Neuronal stem cell (in vitro differentiated cells): ENCODE measurements at places on chromosomes 6 and 20.

GRCh38 chr6:138752017-138752416 lies 21.6 kb upstream of the CCDC28A start:
- DNase-seq: no peak

GRCh38 chr6:119312875-119313338 lies 36.7 kb downstream of the MAN1A1 start:
- DNase-seq: no peak

DNA sequence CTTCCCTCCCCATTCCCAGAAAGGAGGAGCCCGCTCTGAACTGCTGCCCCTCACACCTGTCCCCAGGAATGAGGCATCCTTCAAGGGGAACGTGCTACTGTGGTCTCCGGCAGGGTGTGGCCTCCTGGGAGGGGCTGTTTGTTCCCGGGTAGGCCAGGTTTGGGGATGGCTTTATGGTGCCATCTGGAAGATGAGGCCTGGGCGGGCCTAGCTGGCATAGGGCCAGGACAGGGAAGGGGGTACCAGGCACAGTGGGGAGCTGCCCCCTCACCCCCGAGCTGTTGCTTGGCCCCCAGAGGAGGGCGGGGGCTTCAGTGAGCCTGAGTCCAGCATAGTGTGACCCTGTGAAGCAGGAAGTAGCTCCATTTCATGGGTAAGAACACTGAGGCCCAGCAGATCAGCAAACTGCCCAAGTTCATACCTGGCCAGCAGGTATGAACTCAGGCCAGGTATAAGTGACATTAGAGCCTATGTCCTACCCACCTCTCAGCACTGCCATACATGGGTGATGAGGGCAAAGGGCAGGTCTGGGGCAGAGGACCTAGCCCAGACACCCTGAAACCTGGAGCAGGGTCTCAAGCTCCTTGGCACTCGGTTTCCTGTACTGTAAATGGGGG lies 17.5 kb upstream of the SPDEF start:
- DNase-seq: no peak

GRCh38 chr20:59808729-59809381 lies 124.6 kb downstream of the SYCP2 start:
- no peak for DNase-seq

GRCh38 chr6:43744491-43744890 lies 25.5 kb upstream of the VEGFA start:
- no peak for DNase-seq

DNA sequence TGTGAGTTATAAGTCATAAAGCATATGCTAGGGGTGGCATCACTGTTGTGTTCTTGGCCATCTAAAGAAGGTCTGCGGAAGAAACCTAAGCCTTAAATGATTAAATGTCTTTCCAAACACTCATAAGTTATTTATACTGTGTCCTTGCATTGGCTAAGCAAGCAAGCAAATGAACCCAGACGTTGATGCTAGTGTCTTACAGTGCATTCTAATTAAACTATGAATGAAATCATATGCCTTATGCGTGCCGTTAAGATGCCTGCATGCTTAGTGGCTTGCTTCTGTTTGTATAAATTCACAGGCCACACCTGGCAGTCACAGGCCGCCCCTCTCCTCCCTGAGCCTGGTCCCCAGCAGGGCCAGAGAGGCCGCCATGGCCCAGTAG lies 49.9 kb downstream of the RIN2 start:
- no peak for DNase-seq

DNA sequence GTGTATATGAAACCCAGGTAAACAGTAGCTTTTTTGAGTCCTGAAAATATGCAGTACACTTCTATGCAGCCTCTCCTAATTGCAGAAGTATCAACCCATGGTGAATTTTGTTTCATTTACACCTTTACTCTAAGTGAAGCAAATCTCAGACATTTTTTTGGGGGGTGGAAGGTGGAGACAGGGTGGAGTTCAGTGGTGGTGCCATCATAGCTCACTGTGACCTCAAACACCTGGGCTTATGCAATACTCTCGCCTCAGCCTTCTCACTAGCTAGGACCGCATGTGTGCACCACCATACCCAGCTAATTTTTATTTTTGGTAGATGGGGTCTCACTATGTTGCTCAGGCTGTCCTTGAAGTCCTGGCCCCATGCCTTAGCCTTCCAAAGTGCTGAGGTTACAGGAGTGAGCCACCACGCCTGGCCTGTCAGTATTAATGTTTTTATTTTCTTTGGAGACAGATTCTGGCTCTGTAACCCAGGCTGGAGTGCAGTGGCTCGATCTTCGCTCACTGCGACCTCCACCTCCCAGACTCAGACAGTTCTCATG lies 80.3 kb downstream of the JARID2 start:
- DNase-seq: no peak

DNA sequence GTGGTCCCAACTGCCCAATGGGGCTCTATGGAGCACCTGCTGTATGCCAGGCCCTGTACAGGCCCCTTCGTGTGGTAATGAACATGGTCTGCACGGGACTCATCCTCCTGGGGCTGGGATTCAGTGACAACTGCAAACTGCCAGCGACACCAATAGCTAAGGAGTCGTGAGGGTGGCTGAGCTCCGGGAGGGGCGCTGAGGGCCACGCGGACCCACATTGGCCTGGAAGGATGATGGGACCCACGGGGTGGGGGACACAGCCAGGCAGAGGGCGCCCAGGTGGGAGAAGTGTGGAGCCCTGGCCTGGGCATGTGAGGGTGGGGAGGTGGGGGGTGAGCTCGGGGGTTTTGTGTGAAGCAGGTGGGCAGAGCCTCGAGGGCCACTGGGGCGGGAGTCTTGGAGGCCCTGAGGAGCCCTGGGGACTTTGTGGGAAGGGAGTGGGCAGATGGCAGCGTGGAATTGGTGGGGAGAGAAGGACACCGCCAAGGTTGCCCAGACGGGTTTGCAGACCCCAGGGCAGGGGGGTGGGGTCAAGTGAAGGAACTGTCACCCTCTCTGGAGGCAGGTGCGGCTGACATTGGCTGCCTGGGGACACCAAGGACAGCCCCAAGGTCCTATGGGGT lies 22.5 kb downstream of the GATA5 start:
- DNase-seq: no peak

DNA sequence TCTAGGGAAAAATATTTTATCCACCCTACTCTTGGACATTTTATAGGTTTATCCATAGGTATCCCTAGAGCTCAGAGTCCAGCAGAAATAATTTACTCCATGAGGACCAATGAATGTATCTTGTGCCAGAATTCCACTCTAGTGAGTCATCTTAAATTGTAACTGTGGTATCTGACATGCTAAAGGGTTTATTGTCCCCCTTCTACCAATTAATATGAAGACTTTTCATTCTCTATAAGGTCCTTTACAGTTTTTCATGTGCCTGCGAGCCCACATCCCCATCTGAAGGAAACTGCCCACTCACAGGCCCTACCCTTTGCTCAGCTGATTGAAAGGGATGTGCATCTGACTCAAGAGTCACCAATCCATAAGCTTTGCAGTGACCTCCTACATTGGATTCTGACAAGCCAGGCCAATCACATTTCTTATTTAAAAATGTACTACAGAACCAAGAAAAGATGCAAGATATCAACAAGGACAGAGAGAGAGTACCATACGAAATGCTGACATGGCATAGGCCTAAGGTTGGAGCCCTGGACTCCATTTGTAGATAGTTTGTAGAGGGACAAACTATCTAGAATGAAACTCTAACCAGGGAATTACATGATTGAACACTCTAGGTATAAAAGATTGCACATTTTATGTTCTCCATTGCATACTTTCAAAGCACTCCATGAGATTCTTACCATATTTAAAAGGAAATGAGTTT lies 93.4 kb upstream of the DEFB112 start:
- no peak for DNase-seq

GRCh38 chr20:48846516-48847492 lies 19.0 kb upstream of the PREX1 start:
- DNase-seq: no peak
